Frontal cortex (tissue), 4 donors: ENCODE measurements at places on chromosomes 2 and 18. TPM values are rescaled to one million over a fixed set of nuclear protein-coding genes. Genes with fewer than 3 reads are reported as not detected.

GRCh38 chr18:32530947-32531651 lies 60.4 kb upstream of the GAREM1 start:
- no peak for DNase-seq

- no peak for DNase-seq
These were observed 75.0 kb downstream of the DGKD start for GRCh38 chr2:233429175-233429897.

DNA sequence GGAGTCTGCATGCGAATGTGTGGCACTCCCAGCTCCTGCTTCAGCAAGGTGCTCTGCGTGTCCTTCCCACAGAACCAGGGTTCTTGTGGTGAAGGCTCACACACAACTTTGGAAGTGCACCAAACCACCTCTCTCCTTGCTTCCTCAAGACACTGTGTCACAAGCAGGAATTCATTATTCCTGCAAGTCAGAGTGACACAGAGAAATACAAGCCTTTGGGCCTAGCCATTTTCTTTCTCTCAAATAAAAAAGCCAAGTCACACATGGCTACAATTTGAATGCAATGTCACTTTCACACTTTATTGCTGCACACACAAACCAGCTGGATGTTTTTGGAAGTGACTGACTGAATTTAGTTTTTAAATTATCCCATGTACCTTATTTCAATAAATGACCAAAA lies 30.1 kb upstream of the THOC1 start:
- DNase-seq, result no peak

GRCh38 chr2:217683106-217683870 lies 319.5 kb downstream of the TNS1 start:
- DNase-seq, result no peak

DNA sequence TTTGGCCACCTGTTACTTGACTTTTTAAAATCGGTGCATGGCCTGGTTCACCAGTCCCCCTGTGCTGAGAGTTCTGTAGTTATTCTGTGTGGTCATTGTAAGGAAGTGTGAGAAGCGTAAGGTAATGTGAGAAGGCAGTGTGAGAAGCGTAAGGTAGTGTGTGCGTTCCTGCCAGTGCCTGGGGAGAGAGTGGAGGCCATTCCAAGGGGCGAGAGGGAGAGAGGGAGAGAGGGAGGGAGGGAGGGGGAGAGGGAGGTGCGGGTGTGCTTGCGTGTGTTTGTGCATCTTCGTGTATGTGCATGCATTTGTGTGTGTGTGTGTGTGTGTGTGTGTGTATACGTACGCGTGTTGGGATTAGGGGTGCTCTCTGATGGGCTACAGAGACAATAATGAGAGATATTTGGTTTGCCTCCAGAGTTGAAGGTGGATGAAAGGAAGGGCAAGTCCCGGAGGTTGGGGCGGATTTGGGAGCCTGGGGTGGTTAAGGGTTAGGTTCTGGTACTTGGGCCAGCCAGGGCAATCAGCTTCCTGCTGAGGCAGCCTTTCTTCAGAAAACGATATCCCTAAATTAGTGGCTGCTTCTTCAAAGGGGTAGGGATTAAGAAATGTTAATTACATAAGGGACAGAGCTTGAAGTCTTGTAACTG lies 53.7 kb downstream of the SGPP2 start:
- DNase-seq, result no peak

- no peak for DNase-seq
These were observed 158.5 kb downstream of the INSIG2 start for GRCh38 chr2:118246726-118247125.

DNA sequence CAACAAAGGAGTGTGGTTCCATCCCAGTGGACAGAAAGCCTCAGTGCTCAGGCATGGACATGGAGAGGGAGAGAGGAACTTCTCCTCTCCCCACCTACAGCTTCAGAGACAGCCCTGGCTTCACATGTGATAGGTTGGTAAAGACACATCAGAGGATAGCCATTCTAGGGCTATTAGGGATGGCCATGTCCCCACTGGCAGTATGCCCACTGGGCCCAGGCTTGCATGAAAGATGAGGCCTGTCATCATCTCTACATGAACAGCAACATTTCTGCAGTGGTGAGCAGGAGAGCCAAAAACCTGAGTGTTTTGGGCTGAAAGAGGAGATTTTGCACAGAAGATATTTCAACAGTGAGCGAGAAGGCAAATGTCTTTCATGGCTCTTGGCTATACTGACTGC lies 517.2 kb downstream of the NR4A2 start:
- DNase-seq, result no peak

DNA sequence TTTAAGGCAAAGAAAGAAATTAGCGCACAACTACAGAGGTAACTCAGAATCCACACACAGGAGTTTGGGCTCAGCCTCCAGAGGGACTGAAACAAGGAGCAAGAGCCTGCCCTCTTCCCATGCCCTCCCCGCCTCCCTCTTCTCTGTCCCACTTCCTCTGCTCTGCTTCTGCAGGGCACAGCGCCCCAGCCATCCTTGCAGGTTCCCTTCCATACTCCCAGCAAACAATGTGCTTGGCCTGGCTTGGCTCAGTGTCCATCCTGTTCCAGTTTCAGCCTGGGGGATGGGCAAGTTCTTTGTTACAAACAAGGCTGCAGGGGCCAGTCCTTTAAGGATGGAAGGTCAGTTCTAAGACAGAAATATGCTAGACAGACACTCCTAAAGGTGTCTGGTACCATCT lies 133.5 kb downstream of the CDH20 start:
- no peak for DNase-seq

GRCh38 chr2:136297994-136298393 lies 180.0 kb upstream of the CXCR4 start:
- no peak for DNase-seq

DNA sequence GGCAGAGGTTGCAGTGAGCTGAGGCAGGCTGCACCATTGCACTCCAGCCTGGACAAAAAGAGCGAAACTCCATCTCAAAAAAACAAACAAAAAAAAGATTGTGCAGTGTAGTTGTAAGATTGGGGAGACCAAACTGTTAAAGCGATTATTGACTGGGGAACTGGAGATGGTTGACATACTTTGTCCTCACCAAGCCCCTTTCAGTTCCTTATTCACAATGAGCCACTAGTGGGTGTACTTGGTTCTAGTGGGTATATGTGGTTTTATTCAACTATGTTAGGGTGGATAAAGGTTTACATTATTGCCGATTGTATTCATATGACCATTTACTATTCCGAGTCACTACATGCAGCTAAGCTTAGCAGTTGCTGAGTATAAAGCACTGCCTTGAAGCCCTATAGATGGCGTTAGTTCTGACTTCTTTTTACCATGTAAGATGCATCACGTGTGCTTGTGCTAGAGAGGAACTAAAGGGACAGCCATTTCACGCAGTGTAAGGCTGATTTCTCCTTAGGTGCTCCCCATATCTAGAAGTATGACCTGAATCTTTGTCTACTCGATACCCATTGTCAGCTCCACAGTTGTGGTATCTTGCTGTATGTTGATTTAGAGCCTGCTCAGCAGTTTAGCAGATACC lies 12.1 kb downstream of the EIF4E2 start:
- DNase-seq, result no peak

GRCh38 chr2:239935789-239936758 lies 89.1 kb downstream of the NDUFA10 start:
- no peak for DNase-seq

DNA sequence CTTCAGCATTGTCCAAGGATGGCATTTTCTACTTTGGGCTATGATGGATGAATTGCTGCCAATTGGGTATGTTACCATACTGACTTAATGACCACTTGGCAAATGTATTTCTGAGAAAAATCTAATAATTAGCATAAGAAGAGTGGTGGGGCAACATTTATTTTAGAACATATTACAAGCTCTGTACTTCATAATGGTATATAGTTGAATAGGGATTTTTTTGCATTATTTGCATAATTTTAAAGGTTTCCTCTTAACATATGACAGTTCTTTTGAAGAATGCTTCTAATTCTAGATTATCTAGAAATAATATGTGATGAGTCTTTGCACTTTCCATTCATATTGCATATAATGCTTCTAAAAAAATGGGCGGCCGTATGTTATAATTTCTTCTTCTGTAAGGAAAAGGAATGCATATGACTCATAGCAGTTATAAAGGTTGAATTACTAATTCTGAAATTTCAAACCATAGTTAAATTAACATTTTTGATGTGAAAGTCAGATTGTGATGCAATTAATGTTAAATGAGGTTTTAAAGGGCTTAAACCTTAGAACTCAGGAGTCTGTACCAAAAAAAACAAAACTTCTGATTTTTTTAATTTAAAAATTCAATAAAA lies 1652.3 kb upstream of the SLC39A10 start:
- DNase-seq, result no peak

GRCh38 chr2:219169930-219170654 lies at the start of gene SLC23A3:
Gene SLC23A3, minus strand, starts transcription at chr2:219170029. Its CDS starts 45 bp downstream, at chr2:219169984.
- no peak for DNase-seq

- DNase-seq, result no peak
These were observed 35.1 kb downstream of the ZNF236 start for GRCh38 chr18:76857476-76857875.

- DNase-seq, result no peak
These were observed 808 bp upstream of the SERPINB11 start for GRCh38 chr18:63701952-63702351.

GRCh38 chr18:33603454-33603853 lies 25.4 kb downstream of the ASXL3 start:
- no peak for DNase-seq

DNA sequence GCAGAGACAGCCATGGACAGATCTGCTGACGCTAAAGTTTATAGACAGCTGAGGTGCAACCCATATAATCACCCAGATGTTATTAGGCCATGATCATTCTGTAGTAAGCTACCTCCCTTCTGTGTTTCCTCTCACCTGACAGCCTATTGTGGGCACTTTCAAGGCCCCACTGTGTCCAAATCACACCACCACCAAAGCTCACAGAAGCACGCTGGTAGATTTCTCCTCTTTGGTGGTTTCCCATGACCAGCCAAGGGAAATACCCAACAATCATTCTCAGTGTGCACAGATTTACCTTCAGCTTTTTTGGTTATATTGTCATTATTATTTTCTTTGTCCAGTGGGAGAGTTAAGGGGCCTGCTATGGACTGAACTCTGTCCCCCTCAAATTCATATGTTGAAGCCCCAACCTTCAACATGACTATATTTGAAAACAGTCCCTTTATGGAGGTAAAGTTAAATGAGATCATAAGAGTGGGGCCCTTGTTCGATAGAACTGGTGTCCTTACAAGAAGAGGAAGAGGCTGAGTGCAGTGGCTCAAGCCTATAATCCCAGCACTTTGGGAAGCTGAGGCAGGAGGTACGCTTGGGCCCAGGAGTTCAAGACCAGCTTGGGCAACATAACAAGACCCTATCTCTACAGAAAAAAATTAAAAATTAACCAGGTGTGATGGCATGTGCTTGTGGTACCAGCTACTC lies 74.0 kb upstream of the MSH6 start:
- no peak for DNase-seq

DNA sequence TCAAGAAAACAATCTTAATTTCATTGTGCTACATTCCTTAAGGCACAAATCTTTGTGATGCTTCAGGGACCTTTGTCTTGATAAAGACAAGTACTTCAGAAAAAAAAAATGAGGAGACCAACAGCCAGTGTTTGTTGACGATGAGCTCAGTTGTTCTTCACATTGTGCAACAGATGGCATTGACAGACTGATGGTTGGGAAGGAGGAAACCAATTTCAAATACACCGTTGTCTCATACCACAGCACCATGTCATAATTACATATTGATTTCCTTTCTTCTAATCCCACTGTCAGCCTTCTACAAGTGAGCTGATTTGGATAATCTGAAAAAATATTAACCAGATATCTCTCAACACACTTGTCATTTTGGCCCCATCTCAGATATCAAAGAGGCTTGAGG lies 53.7 kb upstream of the GRB14 start:
- DNase-seq, result no peak

DNA sequence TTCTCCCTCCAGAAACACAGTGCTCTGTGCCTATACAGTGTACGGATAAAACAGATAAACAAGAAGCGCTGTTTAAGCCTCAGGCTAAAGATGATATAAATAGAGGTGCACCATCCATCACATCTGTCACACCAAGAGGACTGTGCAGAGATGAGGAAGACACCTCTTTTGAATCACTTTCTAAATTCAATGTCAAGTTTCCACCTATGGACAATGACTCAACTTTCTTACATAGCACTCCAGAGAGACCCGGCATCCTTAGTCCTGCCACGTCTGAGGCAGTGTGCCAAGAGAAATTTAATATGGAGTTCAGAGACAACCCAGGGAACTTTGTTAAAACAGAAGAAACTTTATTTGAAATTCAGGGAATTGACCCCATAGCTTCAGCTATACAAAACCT lies 70.7 kb downstream of the TANK start:
- DNase-seq, result no peak

DNA sequence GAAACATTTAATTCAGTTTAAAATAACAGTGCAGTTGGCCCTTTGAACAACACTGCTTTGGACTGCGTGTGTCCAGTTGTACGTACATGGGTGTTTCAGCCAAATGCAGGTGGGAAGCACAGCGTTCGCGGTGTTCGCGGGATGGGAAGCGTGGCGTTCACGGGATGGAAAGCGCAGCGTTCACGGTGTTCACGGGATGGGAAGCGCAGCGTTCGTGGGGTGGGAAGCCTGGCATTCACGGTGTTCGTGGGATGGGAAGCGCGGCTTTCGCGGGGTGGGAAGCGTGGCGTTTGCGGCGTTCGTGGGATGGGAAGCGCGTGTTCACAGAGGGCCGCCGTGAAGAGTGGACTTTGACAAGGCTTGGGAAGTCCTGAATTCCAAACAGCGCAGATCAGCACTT lies 47.6 kb downstream of the CTDP1 start:
- no peak for DNase-seq

DNA sequence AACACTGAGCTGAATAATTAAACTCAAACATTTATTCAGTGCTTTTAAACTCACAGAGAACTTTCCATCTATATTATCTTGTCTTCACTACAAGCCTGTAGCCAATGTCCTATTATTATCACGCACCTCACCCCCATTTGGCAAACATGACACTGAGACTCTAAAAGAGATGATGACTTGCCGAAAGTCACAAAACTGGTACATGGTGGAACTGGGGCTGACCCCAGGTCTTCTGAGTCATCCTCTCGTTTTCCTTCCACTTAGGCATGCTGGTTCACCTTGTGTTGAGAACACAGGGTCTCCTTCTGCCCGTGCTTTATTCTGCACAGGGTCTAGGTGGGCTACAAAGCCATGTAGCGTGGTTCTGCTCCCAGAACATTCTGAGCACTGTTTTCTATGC lies 230.0 kb upstream of the MGAT5 start:
- no peak for DNase-seq

- no peak for DNase-seq
These were observed 388.5 kb upstream of the UBE2E3 start for GRCh38 chr2:180591947-180592346.

The HYCC2 gene
- 55.0 TPM for total RNA-seq

The HOXD12 gene
- not detected for total RNA-seq

The SLC35F5 gene
- 132 TPM for total RNA-seq

The NR4A2 gene
- total RNA-seq, result 15.1 TPM

The AQP12A gene
- not detected for total RNA-seq

The TEX44 gene
- not detected for total RNA-seq

The FASTKD1 gene
- total RNA-seq, result 110 TPM

The MC4R gene
- total RNA-seq, result 3.3 TPM

The CDK5R2 gene
- 5.3 TPM for total RNA-seq

The PSMA8 gene
- total RNA-seq, result not detected
